Midbrain (tissue), 1 donor: ENCODE measurements at places on chromosomes 7 and 10.

GRCh38 chr10:70830164-70830563 lies 14.4 kb downstream of the SGPL1 start:
- DNase-seq, result no peak

GRCh38 chr7:43528576-43529354 lies 54.1 kb upstream of the STK17A start:
- DNase-seq, result no peak

GRCh38 chr7:128915271-128915819 lies 4.8 kb upstream of the KCP start:
- DNase-seq, result no peak

DNA sequence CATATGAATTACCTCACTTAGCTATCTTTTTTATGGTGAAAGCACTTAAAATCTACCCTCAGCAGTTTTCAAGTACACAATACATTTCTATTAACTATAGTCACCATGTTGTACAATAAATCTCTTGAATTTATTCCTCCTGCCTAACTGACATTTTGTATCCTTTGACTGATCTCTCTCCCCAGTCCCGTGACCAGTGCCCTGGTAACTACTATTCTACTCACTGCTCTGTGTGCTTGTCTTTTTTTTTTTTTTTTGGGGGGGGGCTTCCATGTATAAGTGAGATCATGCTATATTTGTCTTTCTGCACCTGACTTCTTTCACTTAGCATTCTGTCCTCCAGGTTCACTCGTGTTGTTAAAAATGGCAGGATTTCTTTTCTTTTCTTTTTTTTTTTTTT lies 11.4 kb upstream of the GAD2 start:
- DNase-seq, result no peak

DNA sequence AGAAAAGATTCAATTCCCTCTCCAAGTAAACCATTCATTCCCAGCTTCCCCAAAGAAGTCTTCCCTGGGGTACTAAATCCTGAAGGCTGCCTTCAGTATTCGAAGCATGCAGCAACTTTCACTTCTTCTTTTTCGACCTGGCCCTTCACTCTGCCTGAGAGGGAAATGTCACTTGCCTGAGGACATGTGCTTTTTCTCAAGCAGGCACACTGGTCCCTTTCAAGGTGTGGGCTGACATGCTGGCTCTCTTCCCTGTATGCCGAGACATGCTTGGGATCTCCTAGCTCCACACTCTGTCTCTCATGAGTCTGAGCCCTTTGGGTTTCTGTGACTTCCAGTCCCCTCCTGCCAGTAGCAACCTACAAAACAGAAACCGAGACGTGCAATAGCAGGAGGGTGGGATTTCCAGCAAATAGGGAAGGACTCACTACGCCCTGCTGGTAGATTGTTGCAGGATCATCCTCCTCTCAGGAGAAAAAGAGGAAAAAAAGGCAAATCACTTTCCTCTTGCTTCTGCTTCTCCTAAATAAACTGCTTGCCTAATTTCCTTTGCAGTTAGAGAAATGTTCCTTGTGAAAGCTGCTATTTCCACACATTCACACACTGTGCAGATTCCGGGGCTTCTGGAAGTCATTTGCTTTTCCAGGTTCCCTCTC lies 33.5 kb downstream of the FIGNL1 start:
- peak; percentile 7 for DNase-seq

- no peak for DNase-seq
These were observed 284.1 kb upstream of the CSTF2T start for GRCh38 chr10:51983481-51983880.

- no peak for DNase-seq
These were observed 176.9 kb upstream of the PRSS58 start for GRCh38 chr7:142434666-142435167.

DNA sequence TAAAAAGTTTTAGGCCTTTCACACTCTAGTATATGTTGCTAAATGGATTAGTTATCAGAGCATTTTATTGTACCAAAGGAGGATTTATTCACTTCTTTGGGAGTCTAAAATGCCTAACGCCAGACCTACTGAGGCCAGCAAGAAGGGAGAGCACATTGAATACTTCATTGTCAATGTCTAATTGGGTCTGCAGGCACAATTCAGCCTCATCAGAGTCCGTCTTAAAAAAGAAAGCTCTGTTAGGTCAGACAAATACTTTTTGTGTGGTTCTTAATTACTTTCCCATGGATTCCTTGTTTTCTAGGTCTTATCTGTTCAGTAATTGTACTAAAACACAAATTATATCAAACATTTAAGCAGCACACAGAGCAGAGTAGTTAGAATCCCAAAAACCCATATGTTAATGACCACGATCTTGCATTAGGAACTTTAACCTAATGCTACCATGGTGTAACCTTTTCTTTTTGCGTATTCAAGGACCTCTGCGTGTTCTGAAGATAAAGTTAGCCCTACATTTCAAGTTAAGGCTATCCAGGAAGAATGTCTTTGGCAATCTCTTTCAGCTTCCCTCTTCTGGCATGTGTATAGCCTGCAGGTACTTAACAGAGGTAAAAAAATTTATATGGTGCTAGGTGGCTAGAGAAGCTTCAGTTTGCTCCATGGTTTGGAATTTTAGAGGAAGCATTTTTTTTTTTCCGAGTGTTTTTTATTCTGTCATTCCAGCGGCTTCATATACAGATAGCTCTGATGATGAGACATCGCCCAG lies 45.7 kb upstream of the STRIP2 start:
- DNase-seq, result no peak

DNA sequence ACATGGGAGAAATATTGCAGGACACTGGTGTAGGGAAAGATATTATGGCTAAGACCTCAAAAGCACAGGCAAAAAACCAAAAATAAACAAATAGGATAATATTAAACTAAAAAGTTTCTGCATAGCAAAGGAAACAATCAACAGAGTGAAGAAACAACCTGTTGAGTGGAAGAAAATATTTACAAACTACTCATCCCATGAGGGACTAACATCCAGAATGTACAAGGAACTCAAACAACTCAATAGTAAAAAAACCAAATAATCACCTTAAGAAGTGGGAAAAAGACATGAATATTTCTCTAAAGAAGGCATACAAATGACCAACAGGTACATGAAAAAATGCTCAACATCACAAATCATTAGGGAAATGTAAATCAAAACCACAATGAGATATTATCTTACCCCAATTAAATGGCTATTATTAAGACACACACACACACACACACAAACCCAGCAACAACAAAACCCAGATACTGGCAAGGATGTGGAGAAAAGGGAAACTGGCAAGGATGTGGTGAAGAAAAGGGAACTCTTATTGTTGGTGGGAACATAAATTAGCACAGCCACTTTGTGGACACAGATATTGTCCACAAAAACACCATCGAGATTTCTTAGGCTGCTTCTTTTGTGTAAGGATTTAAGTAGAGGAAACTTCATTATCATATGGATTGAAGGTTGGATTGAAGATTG lies 9.8 kb upstream of the RAB18 start:
- no peak for DNase-seq
